Muscle of arm (tissue), 14 donors: ENCODE measurements at places on chromosomes 5 and 9.

GRCh38 chr9:3874449-3875360 is 348.9 kb upstream of the RFX3 start:
- DNase-seq, result no peak

- no peak for DNase-seq
Observed at GRCh38 chr5:177447611-177448243, 1.1 kb downstream of the PRR7 start.

GRCh38 chr5:65928860-65929259 is 2.5 kb downstream of the ERBIN start:
- no peak for DNase-seq

GRCh38 chr5:122532035-122532434 is 220.0 kb downstream of the SNCAIP start:
- DNase-seq, result no peak

- no peak for DNase-seq
Observed at GRCh38 chr5:72767289-72768010, 49.0 kb upstream of the TNPO1 start.
